ENCODE measurements at places on chromosomes 5 and 9.

- DNase-seq: no peak
These were observed 34.4 kb downstream of the SMC5 start for GRCh38 chr9:70293214-70293613.

- DNase-seq: no peak
These were observed 459.2 kb downstream of the ARHGEF28 start for GRCh38 chr5:74085186-74085585.

GRCh38 chr9:124960409-124960752, 19.5 kb upstream of the GOLGA1 start:
- no peak for DNase-seq

- DNase-seq: peak; percentile 86
These were observed 66.6 kb downstream of the ZNF474 start for GRCh38 chr5:122195802-122196394.

DNA sequence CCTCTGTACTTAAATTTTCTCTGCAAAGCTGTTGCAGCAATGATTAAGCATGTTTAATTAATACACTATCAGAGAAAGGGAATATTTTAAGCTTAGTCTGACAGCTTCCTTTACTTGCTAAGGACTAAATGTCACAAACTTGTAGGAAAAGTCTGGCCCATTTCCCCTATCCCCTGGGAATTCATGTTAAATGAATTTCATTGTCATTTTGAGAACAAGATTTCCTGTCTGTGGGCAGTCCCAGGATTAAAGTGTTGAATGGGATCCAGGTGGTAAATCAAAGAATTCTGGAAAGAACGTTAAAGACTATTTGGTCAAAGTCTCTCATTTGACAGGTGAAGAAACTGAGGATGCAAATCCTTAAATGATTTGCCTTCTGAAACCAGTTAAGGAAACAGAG, 214.8 kb downstream of the MPDZ start:
- DNase-seq: no peak
